Fibroblast of villous mesenchyme (primary cell): ENCODE measurements at places on chromosomes 1 and 21. TPM values are rescaled to one million over a fixed set of nuclear protein-coding genes. Genes with fewer than 3 reads are reported as not detected.
A peak's percentile ranks its signal among the peaks of the same experiment; 100 is the strongest.

- DNase-seq: no peak
Measured at GRCh38 chr1:96360036-96360795, 361.4 kb upstream of the PTBP2 start.

GRCh38 chr1:226604560-226605317, 56.2 kb downstream of the STUM start:
- DNase-seq: peak; percentile 18

- DNase-seq: no peak
Measured at GRCh38 chr1:78650114-78650660, 556 bp downstream of the IFI44 start.

- no peak for DNase-seq
Measured at GRCh38 chr1:34800214-34800613, 7.4 kb downstream of the GJA4 start.

DNA sequence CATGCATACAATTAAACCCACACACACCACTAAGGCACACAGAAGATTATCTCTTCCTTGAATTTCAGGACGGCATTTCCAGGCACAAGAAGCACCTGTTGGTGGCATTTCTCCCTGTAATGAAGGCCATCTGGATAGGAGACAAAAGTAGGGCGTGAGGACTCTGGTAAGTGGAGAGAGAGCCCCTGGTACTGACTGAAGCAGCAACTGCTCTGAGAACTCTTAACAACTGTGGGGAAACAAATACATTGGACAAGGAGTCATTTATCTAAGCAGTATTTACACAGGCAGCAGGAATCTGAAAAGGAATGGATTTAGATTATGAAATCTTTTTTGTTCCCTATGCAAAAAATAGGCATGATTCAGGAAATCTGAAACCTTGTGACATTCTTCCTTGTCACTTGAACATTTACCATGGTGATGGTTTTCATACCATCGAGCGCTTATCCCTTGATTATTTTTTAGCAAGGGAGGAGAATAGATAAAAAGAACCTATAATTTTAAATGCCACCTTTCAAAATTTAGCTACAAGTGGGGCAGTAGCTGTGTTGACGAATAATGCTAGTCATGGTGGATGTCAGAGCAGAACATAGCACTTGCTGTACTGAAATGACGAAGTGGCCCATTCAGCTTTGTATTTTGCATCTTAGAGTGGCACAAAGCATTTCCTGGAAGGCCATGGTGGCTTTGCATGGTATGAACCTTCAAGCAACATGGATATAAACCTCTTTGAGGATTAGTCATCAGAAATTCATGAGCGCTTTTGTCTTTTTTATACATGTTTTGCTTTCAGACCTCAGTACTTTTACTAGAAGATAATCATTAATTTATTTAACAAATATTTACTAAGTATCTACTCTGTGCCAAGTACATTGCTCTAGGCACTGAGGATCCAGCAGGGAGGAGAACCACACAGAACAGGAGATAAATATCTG, 362.0 kb downstream of the ADGRL2 start:
- no peak for DNase-seq

DNA sequence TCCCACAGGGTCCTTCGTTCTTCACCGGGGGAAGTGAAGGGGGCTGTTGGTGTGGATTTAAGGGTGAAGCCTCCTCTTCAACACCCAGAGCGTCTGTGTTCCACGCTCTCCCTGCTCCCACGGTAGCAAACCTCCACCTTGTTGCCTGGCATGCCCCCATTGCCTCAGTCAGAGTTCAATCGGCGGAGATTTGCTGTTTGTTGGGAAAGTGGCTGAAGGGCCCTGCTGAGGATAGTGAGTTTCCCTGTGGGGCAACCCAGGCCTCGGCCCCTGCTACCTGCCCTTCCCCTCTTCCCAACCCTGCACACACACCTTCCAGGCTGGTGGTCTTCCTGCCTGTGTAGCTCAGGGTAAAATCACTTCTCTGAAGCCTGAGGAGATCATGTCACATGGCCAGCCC, 60.5 kb downstream of the TOR1AIP2 start:
- DNase-seq: no peak

- DNase-seq: no peak
Measured at GRCh38 chr1:195664628-195665027, 943.6 kb downstream of the KCNT2 start.

DNA sequence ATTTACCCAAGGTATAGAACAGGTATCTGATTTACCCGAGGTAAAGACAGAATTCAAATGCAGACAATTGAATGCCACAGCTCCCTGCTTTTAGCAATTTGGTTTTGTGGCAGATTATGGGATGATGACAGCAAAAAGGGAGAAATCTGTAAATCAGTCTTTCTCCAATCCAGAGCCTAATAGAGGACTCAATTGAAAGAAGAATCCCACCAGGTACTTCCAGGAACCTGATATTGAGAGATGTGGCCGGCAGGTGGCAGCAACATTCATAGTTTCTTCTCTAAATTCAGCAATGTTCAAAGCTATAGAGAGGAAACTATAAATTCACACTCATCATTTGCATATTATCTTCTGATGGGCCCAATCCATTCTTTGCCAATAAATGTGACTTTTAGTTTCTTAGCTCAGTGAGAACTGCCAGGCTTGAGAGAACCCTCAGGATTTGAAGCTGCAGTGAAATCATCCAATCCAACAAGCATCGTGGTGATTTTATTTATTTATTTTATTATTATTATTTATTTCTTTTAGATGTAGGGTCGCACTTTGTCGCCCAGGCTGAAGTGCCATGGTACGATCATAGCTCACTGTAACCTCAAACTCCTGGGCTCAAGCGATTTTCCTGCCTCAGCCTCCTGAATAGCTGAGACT, 9.8 kb upstream of the PHACTR4 start:
- peak; percentile 71 for DNase-seq

DNA sequence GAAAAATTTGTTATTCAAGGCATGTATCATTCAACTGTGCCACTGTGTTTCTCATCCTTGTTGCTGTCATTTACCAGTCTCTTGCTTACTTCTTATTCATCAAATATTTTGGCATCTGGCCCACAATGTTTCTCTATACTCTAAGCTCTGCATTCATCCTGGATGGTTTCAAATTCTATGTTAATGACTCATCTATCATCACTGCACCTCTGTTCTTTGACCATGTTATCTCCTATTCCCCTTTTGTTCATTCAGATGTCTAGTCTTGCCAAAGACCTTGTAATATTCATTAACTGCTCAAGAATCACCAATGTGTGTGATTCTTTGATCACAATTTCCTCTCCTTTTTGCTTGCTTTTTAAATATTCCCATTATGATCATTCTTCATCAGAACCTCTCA, 54.6 kb upstream of the PRKACB start:
- DNase-seq: no peak

DNA sequence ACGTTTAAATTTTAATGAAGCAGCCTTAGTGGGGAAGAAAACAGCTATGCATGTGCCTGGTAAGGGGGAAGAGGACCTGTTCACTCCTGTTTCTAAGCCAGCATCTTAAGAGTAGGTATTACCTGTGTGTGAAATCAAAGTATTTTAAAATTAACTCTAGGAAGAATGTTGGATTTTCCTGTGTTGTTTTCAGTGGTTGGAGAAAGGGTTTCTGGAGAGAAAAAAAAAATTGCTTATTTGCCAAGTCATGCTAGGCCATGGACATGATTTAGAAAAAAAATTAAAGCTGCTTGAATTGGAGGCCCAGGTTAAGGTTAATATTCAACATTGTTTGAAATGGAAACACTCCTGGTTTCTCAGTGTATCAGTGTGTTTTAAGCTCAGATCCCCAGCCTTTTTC, 42.9 kb upstream of the DNAJC6 start:
- no peak for DNase-seq

DNA sequence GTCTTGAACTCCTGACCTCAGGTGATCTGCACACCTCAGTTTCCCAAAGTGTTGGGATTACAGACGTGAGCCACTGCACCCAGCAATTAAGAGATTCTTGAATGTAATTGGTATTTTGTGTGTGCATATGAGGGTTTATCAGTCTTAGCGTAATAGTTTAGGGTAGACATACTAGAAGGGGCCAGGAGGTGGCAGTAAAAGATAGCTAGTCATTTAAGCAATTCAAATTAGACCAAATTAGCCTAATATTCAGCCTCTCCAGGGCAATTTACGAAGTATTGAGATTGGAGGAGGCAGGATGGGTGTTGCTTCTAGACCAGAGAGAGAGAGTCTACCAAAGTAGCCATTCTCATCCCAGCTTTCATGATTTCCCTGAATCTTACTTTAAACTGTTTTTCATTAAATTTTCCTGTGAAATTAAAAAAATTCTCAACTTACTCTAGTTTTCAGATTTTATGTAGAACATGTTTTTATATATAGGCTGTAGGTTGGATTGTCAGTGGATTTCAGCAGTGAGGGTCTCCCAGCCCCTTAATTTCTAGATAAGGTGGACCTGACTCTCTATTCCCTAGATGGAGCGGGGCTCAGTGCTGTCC, 119.7 kb downstream of the HHAT start:
- DNase-seq: peak; percentile 72

DNA sequence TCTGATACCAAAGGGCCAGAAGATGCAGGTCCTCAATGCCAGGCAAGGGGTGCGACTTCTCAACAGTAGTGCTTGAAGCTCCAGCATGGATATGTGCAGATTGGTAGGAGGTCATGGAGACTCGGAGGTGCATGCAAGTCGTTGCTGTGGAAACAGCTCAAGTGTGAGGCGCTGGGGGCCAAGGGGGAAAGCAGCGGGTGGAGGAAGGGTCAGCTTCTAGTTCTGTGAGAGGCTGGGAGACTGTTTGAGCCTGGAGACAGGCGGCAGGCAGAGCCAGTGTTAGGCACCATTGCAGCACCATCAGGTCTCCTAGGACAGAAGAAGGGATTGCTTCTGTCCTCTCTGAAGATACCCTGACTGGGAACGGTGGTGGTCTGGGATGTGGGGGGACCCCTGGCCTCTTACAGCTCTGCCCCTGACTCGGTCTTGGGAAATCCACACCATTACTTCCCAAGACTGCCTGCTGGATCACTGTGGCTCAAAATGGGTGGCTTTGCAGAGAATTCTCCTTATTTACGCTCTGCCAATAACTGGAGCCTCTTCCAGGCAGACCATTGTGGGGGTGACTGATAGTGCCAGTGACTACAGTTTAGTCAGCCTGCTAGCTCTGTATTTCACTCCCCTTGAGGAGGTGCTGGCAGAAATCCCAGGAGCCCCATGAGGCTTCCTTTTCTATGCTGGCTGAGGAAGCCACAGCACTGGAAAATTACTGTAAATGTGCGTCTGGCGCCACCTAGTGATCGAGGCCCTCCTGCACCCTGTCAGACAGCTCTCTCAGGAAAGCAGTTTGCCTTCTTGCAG, 46.3 kb upstream of the VANGL1 start:
- peak; percentile 94 for DNase-seq

- peak; percentile 42 for DNase-seq
Measured at GRCh38 chr1:7046314-7046713, 261.1 kb downstream of the CAMTA1 start.

GRCh38 chr1:178518894-178519293, 6.0 kb downstream of the TEX35 start:
- DNase-seq: no peak

DNA sequence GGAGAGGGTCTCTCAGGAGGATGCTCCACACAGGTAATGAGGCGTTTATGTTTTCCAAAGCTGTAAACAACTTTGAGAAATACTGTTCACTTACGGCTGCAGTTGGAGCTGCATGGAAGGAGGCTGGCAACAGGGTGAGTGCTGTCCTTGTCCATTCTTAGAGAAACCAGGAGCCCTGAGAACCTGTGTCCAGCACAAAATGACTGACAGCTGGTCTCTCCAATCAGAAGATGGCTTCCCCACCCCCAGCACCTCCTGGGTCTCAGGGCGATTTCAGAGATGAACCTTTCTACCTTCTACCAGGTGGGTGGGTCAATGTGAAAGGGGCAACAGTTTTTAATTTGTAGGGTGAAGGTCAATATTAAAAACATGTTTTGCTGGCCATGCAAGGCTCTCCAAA, 353.6 kb downstream of the NPHP4 start:
- no peak for DNase-seq

- DNase-seq: peak; percentile 53
Measured at GRCh38 chr1:18948048-18948912, 8.2 kb downstream of the IFFO2 start.

GRCh38 chr1:224201383-224201782, 18.3 kb downstream of the DEGS1 start:
- no peak for DNase-seq

GRCh38 chr1:80218112-80218511, 1211.6 kb upstream of the ADGRL4 start:
- DNase-seq: peak; percentile 24

GRCh38 chr1:150476754-150477153, 10.5 kb upstream of the TARS2 start:
- peak; percentile 52 for DNase-seq

Gene LEFTY1
- 0.32 TPM in 1 of 2 replicates, not detected in the other for total RNA-seq

Gene FMO4
- total RNA-seq: 1.3 and 1.7 TPM in 2 replicates

Gene ETV3L
- total RNA-seq: not detected in 2 replicates

Gene KRTAP13-2
- not detected in 2 replicates for total RNA-seq

Gene MYCBP
- total RNA-seq: 6.1 and 11.2 TPM in 2 replicates

Gene MNDA
- total RNA-seq: not detected in 2 replicates

Gene SLC2A5
- total RNA-seq: 0.97 and 2.2 TPM in 2 replicates

Gene SH2D2A
- not detected in 2 replicates for total RNA-seq

Gene LRRIQ3
- 0.32 and 1.7 TPM in 2 replicates for total RNA-seq

Gene FAM151A
- not detected in 2 replicates for total RNA-seq

Gene EPHA2
- 47.0 and 104 TPM in 2 replicates for total RNA-seq

Gene RNF223
- not detected in 2 replicates for total RNA-seq

Gene PLEKHO1
- total RNA-seq: 43.2 and 99.9 TPM in 2 replicates
